ENCODE measurements at places on chromosomes 4 and X. TPM values are rescaled to one million over a fixed set of nuclear protein-coding genes. Genes with fewer than 3 reads are reported as not detected.
A peak's percentile ranks its signal among the peaks of the same experiment; 100 is the strongest.

- no peak for DNase-seq
Measured at GRCh38 chrX:37958525-37959211, 47.7 kb upstream of the SYTL5 start.

DNA sequence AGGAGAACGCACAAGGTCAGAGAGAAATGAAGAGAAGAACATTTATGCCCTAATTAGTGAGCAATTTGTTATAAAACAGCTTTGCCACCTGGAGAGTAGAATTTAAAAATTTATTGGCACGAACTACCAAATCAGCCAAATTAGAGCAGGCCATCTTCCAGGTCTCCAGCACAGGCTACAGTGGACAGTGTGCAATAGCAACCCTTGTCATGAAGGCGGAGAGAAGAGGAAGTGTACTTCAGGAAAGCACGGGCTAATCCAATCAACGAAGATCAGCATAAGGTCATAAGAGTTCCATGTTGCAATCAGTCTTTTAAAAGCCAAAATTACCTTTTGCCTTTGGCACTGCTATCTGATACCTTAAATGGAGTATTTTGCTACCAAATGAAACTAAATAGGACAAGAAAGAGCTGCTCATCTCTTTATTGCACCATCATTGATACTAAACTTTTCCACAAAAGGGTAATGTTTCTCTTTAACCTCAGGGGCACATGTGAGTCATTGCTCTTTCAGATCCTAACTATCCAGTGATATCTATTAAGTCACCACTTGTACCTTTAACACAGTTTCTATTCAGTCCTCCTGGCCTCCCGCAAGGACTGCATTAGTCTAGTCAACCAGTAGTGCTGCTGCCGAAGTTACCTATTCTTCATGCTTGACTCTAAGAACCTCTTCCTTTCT, 19.9 kb downstream of the ANK2 start:
- DNase-seq, result no peak

DNA sequence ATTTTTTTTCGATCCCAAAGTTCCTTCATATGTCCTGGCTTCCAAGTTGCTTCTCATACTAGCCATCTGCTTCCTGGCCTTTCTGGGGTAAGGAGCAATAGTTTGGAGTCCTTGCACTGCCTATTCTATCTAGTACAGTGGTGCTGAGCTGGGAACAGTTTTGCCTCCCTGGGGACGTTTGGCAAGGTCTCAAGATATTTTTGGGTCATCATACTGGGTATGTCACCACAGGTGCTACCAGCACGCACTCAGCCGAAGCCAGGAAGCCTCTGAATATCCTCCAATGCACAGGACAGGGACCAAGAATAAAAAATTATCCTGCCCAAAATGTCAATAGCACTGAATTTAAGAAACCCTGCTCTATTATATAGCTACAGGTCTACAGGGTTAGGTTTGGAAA, 35.4 kb upstream of the TMSB15B start:
- no peak for DNase-seq

DNA sequence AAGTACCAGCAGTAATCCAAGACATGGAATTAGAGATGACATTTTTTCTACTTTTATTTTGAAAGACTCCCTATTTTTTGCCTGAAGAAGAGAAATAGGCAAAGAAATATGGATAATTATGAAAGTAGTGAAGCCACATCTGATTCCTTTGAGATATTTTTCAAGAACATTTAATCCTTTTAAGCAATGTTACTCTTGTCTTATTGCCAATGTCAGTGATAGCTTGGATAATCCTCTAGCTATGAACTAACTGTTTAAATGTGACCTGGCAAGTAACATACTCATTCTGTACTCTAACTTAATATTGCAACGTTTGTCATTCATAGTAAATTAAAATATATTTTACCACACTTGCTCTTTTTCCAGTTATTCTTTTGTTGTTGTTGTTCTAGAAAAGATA, 181.3 kb downstream of the VEGFC start:
- DNase-seq, result no peak

DNA sequence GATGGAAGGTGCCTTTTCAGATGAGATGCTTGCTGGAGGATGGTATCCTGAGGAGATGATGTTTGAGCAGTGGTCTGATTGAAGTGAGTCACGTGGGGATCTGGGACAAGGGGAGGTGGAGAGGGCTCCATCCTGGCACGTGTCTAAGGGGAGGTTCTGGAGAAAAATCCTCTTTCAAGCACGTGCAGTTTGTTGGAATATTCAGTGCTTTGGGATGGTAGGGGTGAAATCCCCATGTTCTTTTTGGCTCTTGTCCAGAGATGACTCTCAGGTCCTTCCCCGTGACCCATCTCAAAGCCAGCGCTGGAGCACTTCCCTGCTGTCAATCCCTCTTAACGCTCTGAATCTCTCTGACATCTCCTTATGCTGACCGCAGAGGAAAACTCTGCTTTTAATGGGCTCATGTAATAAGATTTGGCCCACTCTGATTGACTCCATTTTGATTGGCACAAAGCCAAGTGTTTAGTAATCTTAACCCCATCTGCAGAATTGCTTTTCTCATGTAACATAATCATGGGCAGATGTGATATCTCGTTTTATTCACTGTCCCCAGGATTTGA, 10.8 kb upstream of the KLKB1 start:
- DNase-seq, result no peak

GRCh38 chr4:154018659-154019058, 229.8 kb upstream of the SFRP2 start:
- peak; percentile 8 for DNase-seq

DNA sequence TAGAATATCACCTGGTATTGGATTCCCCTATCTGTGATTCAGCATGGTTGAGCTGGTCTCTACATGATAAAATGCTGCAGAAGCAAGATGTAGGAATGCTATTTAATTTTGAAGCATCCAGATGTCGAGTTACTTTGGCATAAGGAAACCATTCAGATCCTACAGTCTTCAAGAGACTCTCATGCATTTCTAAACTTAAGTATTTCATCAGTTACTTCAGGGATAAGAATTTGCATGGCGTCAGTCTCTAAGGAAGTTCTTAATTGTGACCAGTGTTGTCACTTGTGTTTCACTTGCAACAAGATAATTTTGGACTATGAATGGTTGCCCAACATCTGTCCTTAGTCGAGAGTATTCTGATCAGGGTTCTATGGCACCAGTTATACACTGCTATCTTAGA, 192.4 kb downstream of the CCNG2 start:
- no peak for DNase-seq

Gene XK
- 0.04 TPM for total RNA-seq

DNA sequence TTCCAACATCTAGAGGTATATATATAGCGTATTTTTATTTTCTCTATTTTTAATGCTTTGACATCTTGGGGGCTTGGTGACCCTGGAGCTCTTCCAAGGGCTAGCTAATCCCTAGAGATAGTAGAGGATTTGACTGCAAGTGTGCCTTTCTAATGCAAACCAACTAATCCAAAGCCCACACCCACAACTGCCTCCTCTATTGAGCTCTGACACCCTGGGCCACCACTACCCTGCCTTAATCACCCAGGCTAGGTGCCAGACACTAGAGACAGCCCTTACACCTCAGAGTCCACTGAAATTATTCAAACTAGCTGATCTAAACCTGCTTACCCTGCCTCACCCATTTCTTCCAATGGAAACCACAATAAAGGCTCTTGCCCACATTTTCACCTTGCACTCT, 69.6 kb upstream of the ATXN3L start:
- no peak for DNase-seq

DNA sequence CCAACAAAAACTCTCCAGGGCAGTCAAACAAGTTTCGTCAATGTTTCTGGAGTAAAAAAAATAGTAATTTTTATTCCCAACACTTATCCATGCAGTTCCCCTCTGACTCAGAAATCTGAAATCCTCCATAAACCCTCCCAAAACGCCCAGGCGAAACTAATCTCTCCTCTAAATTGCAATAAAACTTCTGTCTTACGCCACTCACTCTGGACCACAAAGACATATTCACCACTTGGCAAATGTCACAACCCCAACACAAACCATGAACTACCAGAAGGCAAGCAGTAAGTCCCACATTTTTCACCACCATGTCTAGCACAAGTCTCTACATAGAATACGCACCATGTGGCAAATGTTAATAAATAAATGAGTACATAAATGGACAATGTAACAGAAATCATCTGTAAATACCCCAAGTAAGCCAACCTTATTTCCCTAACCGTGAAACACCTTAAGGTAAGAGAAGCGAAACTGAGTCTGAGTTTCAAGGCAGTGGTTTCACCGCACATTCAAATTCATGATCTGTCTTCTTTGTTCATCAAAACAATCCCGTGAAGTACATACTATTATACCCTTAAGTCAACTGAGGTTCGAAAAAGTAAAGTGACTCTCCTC, 1.6 kb downstream of the PAPSS1 start:
- DNase-seq, result no peak

Gene SPANXN4
- not detected for total RNA-seq

Gene POU4F2
- total RNA-seq, result not detected

GRCh38 chrX:57607295-57608187, 15.7 kb downstream of the ZXDB start:
- DNase-seq, result no peak

GRCh38 chr4:153704522-153704921, 20.4 kb downstream of the TLR2 start:
- DNase-seq, result no peak

- DNase-seq, result no peak
Measured at GRCh38 chr4:99361268-99361898, 8.8 kb upstream of the ADH1C start.

Gene CSAG2
- total RNA-seq, result 0.35 TPM

DNA sequence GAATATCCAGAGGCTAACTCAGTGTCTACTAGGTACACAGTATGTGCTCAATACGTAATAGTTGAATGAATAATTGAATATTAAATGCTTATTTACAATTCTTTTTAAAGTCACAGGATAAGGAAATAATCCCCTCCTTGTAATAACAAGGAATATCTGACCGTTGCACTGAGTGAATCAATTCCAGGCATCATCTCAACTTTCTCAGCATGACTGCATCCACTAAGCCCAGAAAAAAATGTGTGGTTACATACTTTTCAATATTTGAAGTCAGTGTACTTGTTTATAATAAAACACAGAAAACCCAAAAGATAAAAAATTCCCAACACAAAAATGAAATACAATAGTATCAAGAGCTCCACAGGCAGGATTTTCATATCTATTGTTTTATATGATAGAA, 105.4 kb downstream of the TMEM144 start:
- DNase-seq, result no peak

DNA sequence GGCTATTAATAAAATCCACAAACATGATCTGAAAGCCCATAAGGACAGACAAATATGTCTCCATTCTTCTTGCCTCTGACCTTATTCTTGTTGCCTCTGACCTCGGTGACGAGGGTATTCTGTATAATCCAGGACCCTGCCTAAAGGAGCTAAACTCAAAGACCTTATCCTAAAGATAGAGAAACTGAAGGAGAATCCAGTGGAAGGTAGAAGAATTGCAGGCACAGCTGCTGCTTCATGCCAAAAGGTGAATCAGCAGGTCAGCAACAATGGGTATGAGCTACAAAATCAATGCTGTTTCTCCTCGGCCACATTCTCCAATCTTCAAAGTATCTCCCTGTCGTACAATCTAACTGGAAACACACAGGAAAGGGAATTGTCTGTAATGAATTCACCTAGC, 71.4 kb downstream of the INTS6L start:
- DNase-seq, result no peak

DNA sequence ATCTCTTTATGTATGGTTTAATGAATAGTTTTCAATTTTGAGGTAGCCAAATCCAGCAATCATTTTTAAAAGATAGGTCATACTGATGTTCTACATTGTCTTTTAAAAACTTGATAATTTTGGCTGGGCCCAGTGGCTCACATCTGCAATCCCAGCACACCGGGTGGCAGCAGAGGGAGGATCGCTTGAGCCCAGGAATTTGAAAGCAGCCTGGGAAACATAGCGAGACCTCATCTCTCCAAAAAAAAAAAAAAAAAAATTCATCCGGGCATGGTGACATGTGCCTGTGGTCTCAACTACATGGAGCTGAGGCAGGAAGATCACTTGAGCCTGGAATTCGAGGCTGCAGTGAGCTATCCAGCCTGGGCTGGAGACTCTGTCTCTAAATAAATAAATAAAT, 419.8 kb downstream of the GALNTL6 start:
- no peak for DNase-seq

Gene TMPRSS11D
- not detected for total RNA-seq

GRCh38 chr4:37818752-37819151, 7.7 kb upstream of the PGM2 start:
- DNase-seq, result no peak

- no peak for DNase-seq
Measured at GRCh38 chr4:62548108-62548524, 1348.0 kb downstream of the ADGRL3 start.

DNA sequence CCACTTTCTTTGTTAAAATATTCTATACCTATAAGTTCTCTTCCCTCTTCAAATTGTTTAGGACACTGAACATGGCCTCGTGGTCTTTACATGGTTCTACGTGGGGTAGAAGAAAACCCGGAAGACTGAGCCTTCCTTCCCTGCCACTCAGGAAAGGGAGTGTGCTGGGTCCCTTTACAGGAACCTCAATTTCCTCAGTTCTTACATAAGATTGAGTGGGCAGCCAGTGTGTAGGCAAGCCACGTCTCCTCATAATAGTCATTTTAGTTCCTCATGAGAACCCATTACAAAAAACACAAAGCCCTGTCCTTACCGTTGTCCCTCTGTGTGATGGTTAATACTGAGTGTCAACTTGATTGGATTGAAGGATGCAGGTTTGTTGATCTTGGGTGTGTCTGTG, 28.7 kb upstream of the SMIM10L2A start:
- no peak for DNase-seq

Gene CCDC110
- total RNA-seq, result not detected

Gene FAM50A
- total RNA-seq, result 54.3 TPM

DNA sequence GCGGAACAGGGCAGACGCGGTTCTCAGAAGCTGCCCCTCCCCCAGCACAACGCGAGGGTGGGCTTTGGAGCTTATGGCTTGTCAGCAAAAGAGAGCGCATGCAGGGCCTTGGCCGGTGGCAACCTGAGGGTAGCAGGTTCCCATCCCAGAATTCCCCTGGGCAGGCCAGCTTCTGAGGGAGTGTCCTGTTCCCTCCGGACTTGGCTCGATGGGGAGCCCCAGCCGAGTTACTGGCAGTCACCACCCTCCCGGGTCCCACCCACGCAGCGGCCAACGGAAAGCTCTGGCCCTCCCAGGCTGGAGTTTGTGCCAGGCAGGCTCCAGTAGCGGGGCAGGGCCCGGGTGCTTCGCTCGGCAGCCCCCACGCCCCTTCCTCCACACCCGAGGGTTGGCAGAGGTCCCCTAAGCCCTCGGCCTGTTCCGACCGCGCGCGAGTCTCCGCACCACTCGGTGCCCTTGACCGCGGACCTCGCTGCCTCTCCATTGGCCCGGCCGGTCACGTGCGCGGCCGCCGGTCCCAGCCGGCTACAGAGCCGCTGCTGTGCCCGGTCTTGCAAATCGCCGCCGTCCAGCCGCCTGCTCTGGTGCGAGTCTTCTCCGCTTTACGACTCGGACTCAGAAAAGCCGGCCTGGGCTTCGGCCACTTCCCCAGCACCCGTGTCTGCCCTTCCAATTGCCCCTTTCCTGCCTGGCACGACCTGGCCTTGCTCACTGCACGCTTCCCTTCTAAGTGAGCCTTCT, 20.9 kb upstream of the MTM1 start:
- no peak for DNase-seq

Gene FGF2
- total RNA-seq, result not detected

Gene SLAIN2
- 58.8 TPM for total RNA-seq

- DNase-seq, result no peak
Measured at GRCh38 chr4:79205121-79205520, 120.7 kb downstream of the NAA11 start.

- DNase-seq, result no peak
Measured at GRCh38 chr4:89928838-89929237, 34.2 kb downstream of the MMRN1 start.

- no peak for DNase-seq
Measured at GRCh38 chrX:42117318-42117717, 194.0 kb upstream of the CASK start.

Measured in activated CD4-positive, alpha-beta T cell treated with anti-CD3 and anti-CD28 coated beads, Interleukin-2, amount 10 ng/mL, durations not matched to agents 7 days and 5 days (primary cell).